Stimulated activated CD8-positive, alpha-beta memory T cell treated with anti-CD3 and anti-CD28 coated beads, Interleukin-15, amount 100 ng/mL, for 48 hours (primary cell): ENCODE measurements at places on chromosomes 7 and 10.

- DNase-seq: peak; percentile 3
Observed at GRCh38 chr7:138980563-138981291, 462 bp downstream of the KIAA1549 start.

GRCh38 chr10:111084366-111085255 lies 7.8 kb downstream of the ADRA2A start:
- DNase-seq: no peak

GRCh38 chr10:33665501-33665900 lies 331.0 kb upstream of the NRP1 start:
- DNase-seq: no peak

GRCh38 chr7:94069162-94069739 lies 65.1 kb upstream of the BET1 start:
- no peak for DNase-seq

GRCh38 chr7:31782411-31782991 lies 95.5 kb downstream of the PPP1R17 start:
- DNase-seq: no peak

- no peak for DNase-seq
Observed at GRCh38 chr7:100044718-100045117, 4.9 kb upstream of the ZSCAN21 start.

- DNase-seq: no peak
Observed at GRCh38 chr7:124643311-124643811, 122.2 kb downstream of the GPR37 start.

- no peak for DNase-seq
Observed at GRCh38 chr10:129329385-129330055, 137.5 kb upstream of the MGMT start.

DNA sequence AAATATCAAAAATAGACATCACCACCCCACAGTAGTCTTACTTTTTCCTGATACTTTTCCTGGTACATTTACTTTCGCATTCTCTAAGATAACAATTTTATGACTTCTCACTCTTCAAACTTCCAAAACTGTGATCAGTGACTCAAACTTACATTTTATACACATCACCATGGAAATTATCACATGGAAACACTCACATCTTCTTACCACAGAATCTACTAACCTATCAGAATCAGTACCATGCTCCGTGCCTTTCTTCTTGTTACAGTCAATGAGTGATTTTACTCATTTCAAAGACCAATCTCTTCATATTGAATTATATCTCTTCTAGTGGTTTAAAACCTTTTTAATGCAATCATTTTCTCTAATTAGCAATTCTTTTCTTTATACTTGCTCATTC lies 120.3 kb downstream of the PTEN start:
- DNase-seq: no peak

DNA sequence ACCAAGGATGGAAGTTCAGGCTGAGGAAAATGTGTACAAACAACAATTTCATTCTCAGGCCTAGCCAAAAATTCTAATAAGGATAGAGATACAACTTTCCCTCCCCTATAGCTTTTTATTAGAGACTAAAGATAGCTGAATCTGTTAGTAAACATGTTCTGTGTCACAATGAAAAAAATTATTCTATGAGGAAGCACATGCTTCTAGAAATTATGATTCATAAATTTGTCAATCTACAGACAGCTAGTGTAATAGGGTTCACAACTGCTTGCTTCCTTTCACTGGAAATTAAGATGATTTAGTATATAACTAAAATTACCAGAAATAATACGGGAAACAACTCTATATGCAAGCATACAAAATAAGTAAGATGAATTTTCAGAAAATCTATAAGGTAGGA lies 56.6 kb downstream of the CCDC3 start:
- DNase-seq: no peak

DNA sequence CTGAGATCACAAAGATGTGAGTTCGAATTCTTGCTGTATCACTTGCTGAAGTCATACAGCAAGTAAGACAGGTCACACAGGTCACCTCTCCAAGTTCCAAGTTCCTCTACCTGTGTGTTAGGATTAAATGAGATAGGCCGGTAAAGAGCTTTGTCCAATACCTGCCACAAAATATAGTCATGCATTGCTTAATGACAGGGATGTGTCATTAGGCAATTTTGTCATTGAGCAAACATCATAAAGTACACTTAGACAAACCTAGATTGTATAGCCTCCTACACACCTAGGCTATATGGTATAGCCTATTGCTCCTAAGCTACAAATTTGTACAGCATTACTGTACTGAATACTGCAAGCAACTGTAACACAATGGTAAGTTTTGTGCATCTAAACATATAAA lies 469.4 kb downstream of the KCNMA1 start:
- no peak for DNase-seq

- DNase-seq: no peak
Observed at GRCh38 chr7:40587419-40587818, 452.6 kb downstream of the SUGCT start.

- no peak for DNase-seq
Observed at GRCh38 chr10:26738301-26738911, 40.9 kb downstream of the PDSS1 start.

- DNase-seq: no peak
Observed at GRCh38 chr7:22725585-22725984, 1.4 kb upstream of the IL6 start.

DNA sequence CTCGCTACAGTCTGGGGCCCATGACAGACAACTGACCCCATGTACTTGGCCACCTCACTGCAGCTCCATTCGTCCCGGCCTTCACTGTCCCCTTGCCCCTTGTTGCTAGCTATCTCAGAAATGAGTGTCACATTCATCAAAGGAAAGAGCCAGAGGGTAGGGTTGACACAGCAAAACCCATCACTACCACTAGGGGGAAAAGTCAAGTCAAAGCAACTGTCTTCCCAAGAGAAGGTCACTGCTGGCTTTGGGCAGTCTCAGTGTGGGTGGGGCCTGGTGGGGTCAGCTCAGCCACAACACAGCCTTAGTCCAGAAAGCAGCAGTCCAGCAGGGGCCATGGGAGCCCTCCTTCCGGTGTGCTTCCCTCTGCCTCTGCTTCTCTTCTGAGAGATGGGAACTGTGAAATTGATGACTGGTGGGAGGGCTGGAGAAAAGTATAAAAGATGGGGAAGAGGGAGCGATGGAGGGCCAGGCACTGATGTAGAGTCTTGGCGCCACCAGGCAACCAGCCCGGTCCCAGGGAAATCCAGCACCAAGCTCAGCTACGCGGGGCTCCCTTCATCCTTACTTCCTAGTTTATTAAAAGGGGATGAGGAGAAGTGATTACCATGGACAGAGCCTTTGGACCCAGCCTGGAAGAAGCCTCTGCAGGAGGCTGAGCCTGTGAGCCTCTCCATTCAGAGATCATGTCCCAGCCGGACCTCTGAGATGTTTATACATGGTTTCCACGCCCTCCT lies 58.0 kb downstream of the PLXNA4 start:
- no peak for DNase-seq

DNA sequence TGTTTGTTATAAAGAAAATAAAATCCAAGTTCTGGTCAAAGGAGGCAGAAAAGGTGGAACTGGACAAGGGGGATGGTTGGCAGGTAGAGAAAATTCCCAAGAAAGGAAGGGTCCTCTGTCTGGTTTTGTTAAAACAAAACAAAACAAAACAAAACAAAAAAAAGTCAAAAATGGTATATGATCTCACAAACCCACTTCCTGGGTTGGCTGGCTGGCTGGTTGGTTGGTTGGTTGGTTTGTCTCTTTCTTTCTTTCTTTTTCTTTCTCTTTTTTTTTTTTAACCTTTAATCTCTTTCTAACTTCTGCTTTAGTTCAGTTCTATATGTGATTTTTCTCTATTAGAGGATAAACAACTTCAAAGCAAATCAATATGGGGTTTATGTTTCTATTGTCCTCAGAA lies 41.1 kb upstream of the CPN1 start:
- no peak for DNase-seq

GRCh38 chr10:65571011-65571570 lies 1354.7 kb upstream of the LRRTM3 start:
- DNase-seq: no peak

DNA sequence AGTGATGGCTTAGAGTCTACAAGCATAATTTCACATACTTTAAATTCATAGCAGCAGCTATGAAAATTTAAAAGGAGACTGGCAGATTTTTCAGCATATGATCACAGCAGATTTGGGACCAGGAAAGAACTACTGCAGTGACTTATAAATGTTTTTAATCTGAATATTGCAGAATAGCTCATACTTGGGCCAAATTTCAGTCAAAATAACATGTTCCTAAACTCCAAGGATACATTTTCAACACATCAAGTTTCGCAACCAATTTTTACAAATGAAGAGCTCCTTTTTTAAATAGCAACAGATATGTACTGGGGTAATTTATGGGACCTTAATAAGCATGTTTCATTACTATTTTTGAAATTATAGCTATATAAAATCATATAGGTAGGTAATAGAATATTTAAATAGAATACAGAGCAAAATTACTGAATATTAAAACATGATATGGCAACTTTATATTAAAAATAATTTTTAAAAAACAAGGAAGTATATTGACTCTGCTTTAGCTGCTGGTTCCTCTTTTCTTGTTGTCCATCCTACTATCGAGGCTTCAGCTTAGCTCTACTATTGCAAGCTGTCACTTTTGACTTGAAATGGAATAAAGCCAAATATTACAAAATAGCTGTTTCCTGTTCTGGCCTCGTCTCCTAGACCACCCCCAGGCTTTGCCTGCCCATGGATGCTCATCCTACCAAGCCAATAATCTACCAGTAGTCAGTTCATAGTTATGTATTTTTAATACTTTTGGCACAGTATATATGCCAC lies 123.1 kb downstream of the NRBF2 start:
- no peak for DNase-seq

DNA sequence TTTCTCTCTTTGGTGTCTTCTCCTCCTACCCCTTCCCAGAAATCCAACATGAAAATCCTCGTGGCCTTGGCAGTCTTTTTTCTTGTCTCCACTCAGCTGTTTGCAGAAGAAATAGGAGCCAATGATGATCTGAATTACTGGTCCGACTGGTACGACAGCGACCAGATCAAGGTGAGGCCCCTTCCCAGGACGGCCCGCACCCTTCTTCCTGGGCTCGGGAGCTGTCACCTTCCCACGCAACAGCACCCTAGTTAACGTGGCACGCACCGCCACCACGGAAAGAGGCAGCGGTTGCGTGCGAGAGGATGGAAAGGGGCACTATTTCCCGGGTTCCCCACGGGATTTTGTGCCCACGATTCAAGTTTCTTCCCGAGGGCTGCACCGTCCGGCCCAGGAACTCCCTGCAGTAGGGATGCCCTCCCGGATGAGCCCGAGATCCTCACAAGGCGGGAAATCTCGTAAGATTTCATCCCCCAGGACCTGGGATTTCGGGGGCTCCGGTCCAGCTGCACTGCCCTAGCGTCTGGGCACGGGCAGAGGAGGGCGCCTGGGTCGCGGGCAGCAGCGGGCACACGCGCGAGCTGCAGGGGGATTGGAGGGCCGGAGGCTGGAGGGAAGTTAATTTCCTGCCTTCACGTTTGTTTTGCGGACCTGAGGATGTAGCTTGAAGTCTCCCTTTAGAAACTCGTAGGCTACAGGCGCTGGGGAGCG lies 834 bp downstream of the TAC1 start:
- no peak for DNase-seq

- DNase-seq: no peak
Observed at GRCh38 chr10:71060476-71061426, 151.6 kb upstream of the UNC5B start.

DNA sequence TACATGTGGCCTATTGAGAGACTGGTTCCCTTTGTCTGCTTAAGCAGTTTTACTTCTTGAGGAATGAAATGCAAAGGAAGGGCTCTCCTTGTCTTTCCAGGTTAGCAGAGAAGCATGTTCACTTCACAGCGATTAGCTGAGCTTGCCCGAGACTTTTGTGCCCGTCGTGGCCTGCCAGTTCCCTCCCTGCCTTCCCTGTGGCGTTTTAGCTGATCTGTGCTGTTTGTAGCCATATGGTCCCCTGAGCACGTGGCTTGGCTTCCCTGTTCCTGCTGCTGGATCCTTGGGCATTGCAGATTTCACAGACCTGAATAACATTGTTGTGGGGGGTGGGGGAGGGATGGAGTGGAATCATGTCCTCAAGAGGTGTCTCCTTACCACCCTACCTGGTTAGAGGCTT lies 61.8 kb downstream of the SND1 start:
- DNase-seq: no peak

DNA sequence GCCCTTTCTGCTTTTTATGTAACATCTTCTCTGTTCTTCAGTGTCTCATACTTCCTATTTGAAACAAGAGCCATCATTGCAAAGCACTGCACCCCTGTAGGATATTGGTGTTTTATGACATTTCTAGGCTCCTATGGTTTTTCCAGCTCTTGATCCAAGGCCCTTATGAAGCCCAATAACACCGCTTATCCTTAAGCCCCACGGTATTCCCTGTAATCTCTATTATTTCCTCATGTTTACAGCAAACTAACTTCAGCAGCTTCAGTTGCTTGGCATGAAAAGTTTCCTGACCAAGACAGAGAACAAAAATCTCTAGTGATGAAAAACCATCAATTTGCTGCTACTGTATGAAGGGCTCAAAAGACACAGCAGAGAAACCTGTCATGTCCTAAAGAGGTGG lies 34.1 kb upstream of the TES start:
- no peak for DNase-seq

DNA sequence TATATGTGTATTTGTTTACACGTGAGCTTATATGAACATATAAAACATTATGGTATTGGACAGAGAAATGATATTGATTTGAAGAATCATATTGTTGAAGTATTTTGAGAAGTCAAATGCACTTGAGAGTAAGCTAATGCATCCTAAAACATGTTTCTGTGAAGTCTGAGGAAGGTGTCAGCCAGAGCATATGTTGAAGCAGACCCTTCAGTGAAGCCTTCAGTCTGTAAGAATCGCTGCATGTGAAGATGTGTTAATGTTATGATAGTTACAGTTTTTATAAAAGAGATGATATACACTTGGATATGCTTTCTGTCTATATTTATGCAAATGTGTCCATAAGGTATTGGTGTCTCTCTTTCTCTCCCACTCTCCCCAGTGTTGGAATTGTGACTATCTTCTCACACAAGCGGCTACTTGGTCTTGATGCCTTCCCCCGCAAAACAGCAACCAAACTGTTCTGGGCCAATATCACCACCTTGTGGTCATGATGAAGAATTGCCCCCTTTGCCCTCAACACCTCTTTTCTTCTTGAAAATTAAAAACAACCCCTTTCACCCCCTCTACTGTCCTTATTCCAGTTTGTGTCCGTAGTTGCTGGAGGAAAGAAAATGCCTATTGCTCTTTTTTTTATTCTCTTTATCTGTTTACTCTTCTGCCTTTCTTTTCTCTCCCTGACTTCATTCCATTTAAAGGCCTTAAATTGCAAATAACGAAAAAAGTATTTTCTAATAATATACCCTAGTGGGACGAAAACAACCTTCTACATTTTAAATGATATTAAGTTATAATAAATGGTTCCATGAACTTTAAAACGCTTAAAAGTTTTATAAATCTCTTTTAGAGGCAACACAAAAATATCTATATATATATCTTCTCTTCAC lies 64.9 kb downstream of the IKZF1 start:
- no peak for DNase-seq

- DNase-seq: no peak
Observed at GRCh38 chr10:105973360-105973759, 1191.1 kb downstream of the SORCS1 start.

- no peak for DNase-seq
Observed at GRCh38 chr7:150382123-150382843, 3.2 kb downstream of the ZNF775 start.

GRCh38 chr7:138258197-138258559 lies 181.9 kb downstream of the AKR1D1 start:
- no peak for DNase-seq

GRCh38 chr10:59126991-59127390 lies 49.5 kb upstream of the PHYHIPL start:
- no peak for DNase-seq
